ENCODE measurements at places on chromosomes 2 and 18. TPM values are rescaled to one million over a fixed set of nuclear protein-coding genes. Genes with fewer than 3 reads are reported as not detected.

DNA sequence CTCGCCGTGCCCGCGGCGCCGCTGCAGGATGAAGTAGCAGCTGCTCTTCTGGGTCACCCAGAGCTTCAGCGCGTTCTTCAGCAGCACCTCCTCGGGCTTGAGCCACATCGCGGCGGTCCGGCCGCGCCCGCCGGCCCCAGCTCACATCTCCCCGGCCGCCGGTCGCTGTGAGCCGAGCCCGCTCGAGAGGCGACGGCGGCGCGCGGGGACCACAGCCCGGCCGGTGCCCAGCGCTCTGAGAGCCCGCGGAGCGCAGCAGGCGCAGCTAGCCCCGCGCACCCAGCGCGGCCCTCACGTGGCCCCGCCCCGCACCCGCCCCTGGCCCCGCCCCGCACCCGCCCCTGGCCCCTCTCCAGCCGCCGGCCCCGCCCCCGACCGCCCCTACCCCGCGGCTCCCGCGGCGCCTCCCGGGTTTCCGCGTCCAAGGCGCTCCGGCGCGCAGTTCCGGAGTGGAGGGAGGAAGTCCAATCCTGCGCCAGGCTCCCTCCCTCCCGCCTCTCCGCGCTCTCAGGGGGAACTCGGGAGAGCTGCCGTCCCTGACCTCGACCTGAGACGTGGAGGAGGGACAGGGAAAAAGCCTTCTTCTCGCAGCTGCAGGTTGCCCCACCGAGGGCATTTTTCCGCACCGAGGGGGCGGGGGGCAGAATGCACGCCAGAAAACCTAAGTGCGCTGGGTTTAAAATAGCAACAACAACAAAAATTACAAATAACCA lies at the start of gene TBC1D8:
Gene TBC1D8 (minus strand): TSS at position 237 of the 713 bp plus-strand sequence. CDS start 129 bp downstream, at position 108.
- H3K4me1 ChIP-seq, result peaks cover 14% of the 10 kb centered on the region
- DNase-seq, result peak; percentile 93
- peak within 1 kb of the TSS; percentile 93 for H3K27ac ChIP-seq
- peak within 1 kb of the TSS; percentile 88 for H3K4me3 ChIP-seq

GRCh38 chr2:38701542-38701941 lies 35.6 kb downstream of the GALM start:
- DNase-seq, result no peak
- no peaks in the 10 kb centered on the region for H3K27me3 ChIP-seq
- no peak overlapping the region for H3K27ac ChIP-seq
- H3K4me3 ChIP-seq, result no peak overlapping the region

VIL1 gene
- 0.09 TPM for polyA plus RNA-seq

ASIC4 gene
- 0.02 TPM for polyA plus RNA-seq

DNA sequence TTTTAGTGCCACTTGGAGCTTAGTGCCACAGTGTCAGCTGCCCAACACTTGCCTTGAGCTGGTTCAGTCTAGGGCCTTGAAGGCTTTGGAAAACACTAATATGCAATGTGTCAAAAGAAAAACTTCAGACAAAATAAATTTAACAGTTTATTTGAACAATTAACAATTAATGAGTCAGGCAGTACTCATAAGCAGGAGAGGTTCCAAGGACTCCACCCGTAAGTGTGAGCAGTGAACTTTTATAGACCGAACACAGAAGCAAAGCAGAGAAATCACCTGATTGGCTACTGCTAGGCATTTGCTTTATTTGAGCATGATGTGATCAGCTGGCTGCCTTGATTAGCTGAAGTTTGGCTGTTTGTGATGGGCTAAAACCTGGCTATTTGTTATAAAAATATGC lies 49.5 kb upstream of the TBC1D8 start:
- no peaks in the 10 kb centered on the region for H3K4me1 ChIP-seq
- H3K27ac ChIP-seq, result no peak overlapping the region
- no peak for DNase-seq
